ENCODE measurements at places on chromosomes 16 and 17.
A peak's percentile ranks its signal among the peaks of the same experiment; 100 is the strongest.

- H3K27ac ChIP-seq: peak overlapping the region; percentile 77
- no peaks in the 10 kb centered on the region for H3K27me3 ChIP-seq
- DNase-seq: peak; percentile 52
- H3K4me3 ChIP-seq: peak overlapping the region; percentile 25
Measured at GRCh38 chr16:3096362-3096761, 2.7 kb downstream of the ZSCAN10 start.

GRCh38 chr16:66318505-66318904 lies 48.0 kb upstream of the CDH5 start:
- no peak overlapping the region for H3K27ac ChIP-seq
- no peak for DNase-seq
- peaks cover 2% of the 10 kb centered on the region for H3K27me3 ChIP-seq

GRCh38 chr16:57903656-57904055 lies 67.3 kb downstream of the CNGB1 start:
- no peaks in the 10 kb centered on the region for H3K27me3 ChIP-seq
- no peaks in the 10 kb centered on the region for H3K36me3 ChIP-seq
- H3K27ac ChIP-seq: no peak overlapping the region
- no peak for DNase-seq
- no peak overlapping the region for H3K4me3 ChIP-seq
- H3K4me1 ChIP-seq: no peaks in the 10 kb centered on the region

DNA sequence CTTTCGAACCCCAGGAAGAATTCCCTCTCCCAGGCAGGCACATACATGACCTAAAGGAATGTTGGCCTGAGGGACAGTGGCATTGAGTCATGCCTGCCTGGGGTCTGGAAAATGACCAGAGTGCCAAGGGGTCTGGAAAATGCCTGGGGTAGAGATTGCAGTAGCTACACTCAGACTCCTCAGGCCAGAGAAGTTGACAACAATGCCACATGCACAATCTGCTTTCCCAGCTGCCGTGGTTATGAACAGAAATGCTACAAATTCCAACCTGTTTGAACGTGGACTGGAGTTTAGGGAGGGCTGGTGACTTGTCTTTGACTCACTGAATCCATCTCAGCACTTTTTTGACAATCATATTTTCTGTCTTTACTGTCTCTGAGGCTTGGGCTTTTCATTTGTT lies 250.0 kb downstream of the ABCC12 start:
- DNase-seq: no peak
- H3K4me1 ChIP-seq: no peaks in the 10 kb centered on the region
- no peaks in the 10 kb centered on the region for H3K36me3 ChIP-seq
- H3K27ac ChIP-seq: no peak overlapping the region

- H3K4me1 ChIP-seq: peaks cover under 1% of the 10 kb centered on the region
- H3K4me3 ChIP-seq: no peak overlapping the region
- DNase-seq: no peak
- H3K36me3 ChIP-seq: peaks cover 26% of the 10 kb centered on the region
- no peaks in the 10 kb centered on the region for H3K27me3 ChIP-seq
Measured at GRCh38 chr16:70703041-70703834, 17.4 kb upstream of the MTSS2 start.

GRCh38 chr16:81473558-81473957 lies 28.9 kb downstream of the CMIP start:
- H3K4me3 ChIP-seq: no peak overlapping the region
- H3K36me3 ChIP-seq: peaks cover 11% of the 10 kb centered on the region
- H3K27me3 ChIP-seq: no peaks in the 10 kb centered on the region
- peak overlapping the region; percentile 17 for H3K27ac ChIP-seq

Measured in CD14-positive monocyte (primary cell).